ENCODE measurements at places on chromosomes 7 and 10.
A peak's percentile ranks its signal among the peaks of the same experiment; 100 is the strongest.

GRCh38 chr10:116910910-116911309, 61.6 kb downstream of the ENO4 start:
- DNase-seq, result no peak

DNA sequence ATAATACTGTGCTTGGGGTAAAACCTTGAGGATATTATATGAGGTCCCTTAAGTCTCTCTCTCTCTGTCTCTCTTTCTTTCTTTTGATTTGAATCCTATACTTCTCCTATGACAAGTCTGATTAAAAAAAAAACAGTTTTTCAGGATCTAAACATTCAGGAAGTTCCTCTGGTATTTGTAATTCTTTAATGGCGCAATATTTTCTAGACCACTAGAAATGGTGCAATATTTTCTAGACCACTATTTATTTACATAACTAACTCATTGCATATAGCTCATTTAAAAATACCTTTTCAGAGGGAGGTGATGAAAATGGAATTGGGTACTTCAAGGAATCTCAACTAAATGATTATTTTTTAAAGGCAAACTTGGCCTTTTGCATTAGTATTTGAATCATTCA, 1235.3 kb downstream of the GATA3 start:
- DNase-seq, result no peak

- DNase-seq, result no peak
Observed at GRCh38 chr10:46291817-46292572, 5.2 kb downstream of the ANTXRL start.

DNA sequence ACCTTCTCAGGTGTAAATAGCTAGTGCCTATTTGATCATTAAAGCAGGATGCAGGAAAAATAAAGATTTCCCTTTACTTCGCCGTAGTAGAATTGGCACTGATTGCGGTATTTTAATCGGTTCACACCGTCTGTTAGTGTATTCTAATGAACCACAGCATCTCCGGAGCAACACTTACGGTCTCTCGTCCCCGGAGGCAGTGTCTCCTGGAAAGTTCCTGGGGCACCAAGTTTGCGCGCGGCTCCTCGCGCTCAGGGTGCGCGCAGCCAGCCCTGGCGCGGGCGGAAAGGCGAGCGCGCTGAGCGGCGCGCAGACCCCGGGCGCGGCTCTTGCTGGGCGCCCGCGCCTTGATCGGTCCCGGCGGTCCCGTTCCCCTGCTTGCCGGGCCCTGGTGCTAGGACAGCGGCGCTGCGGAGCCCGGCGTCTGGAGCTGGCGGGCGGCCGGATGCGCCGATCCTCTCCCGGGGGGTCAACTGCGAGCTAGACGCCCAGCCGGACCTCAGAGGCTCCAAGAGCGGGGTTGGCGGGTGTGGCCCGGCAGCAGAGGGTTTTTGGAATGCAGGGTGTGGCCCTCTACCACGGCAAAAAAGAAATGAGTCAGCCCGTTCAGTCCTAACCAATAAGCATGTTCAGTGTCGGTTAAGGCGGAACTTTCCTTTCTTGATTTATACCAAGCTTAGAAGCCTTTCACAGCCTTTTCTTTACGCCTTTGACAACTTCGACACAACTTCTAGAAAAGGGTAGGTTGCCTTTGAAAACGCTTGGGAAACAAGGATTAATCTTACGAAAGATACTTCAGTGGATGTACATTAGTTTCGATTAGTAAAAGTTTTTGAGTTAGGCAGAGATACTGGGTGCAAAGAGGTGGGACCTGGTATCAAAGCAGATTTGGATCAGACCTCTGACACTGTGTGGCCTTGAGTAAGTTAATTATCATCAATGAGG, 166.8 kb upstream of the ASAH2 start:
- DNase-seq, result no peak

- DNase-seq, result peak; percentile 84
Observed at GRCh38 chr10:79209831-79210230, 137.4 kb upstream of the PPIF start.

- DNase-seq, result peak; percentile 30
Observed at GRCh38 chr7:29359482-29360093, 165.0 kb downstream of the CHN2 start.

- no peak for DNase-seq
Observed at GRCh38 chr7:132469264-132469663, 107.0 kb downstream of the PLXNA4 start.

GRCh38 chr10:95728526-95728925, 27.4 kb upstream of the ENTPD1 start:
- no peak for DNase-seq

DNA sequence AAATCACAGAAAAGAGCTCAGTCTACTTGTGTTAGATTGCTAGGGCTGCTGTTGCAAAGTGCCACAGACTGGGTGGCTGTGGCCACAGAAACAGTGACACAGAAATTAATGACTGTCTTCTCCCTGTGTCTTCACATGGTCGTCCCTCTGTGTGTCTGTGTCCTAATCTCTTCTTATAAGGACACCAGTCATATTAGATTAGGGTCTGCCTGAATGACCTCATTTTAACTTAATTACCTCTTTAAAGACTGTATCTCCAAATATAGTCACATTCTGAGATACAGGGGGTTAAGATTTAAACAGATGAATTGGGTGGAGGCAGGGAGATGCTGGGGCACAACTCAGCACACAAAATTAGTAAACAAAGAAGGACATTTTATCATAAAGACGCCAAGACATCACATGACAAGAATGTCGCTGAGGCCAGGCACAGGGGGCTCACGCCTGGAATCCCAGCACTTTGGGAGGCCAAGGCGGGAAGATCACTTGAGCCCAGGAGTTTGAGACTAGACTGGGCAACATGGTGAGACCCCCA, 23.3 kb upstream of the PARD3 start:
- no peak for DNase-seq

DNA sequence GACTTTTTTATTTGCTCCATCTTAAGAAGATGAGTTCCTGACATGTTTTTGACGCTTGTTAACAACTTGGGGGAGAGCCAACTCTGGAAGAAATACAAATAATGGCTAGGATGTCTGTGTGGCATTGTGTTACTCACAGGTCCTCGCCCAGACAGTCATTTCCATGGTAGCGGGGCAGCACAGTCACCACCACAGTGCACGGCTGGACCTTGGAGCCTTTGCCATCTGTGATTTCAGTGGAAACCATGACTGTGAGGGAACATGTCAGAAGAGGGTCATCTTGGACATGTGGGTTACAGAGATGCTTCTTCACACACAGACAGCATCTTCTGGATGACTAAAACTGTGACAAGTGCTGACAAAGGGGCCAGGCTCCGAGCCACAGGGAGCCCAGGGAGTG, 74.5 kb downstream of the PKD1L1 start:
- DNase-seq, result no peak

GRCh38 chr10:101774589-101775272, 1.2 kb downstream of the FGF8 start:
- DNase-seq, result no peak

GRCh38 chr10:4770801-4771553, 55.0 kb upstream of the AKR1E2 start:
- no peak for DNase-seq

DNA sequence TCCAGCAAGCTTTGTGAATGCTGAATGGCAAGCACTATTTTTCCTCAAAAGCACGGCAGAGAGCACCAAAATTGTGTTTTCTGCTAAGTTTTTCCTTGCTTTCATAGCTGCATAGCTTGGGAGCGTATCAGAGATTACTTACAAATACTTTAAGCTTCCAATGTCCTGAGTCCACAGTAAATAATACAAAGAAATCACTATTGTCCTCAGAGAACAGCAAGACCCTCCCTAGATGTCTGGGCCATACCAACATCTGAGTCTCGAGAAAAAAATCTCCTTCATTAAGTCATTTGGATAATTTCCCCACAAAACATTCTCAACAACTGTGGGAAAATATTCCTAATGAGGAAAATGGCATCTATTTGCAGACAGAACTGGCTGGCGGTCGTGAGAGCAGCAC, 41.7 kb downstream of the SGMS1 start:
- DNase-seq, result no peak

DNA sequence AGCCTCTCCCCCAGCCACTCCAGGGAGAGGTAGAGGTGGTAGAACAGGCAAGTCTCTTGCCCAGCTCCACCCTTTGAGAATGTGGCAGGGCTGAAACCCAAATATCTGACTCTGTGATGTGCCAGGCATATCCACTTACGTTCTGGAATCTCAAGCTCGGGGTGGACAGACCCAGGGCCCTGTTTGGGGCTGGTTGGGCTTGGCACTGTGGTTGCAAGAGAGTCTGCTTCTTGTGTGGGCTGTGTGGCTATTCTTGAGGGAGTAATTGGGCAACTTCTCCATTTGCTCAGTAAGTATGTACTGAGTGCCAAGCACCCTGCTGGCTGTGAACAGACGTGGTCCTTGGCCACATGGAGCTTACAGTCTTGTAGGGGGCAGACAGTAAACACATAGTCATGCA, 4.7 kb downstream of the UBTD1 start:
- no peak for DNase-seq

DNA sequence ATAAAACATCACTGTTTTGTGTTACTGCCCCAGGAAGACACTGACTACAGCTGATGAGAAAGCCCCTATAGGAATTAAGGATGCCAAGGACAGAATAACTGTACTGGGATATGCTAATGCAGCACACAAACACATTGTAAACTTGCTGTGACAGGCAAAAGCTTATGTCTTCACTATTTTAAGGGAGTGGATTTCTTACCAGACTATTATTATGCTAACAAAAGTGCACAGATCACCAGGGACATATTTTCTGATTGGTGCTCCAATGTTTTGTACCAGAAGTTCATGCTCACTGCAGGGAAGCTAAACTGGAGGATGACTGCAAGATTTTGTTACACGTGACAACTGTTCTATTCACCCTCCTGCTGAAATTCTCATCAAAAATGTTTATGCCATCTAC, 48.1 kb upstream of the PTPN12 start:
- DNase-seq, result no peak

DNA sequence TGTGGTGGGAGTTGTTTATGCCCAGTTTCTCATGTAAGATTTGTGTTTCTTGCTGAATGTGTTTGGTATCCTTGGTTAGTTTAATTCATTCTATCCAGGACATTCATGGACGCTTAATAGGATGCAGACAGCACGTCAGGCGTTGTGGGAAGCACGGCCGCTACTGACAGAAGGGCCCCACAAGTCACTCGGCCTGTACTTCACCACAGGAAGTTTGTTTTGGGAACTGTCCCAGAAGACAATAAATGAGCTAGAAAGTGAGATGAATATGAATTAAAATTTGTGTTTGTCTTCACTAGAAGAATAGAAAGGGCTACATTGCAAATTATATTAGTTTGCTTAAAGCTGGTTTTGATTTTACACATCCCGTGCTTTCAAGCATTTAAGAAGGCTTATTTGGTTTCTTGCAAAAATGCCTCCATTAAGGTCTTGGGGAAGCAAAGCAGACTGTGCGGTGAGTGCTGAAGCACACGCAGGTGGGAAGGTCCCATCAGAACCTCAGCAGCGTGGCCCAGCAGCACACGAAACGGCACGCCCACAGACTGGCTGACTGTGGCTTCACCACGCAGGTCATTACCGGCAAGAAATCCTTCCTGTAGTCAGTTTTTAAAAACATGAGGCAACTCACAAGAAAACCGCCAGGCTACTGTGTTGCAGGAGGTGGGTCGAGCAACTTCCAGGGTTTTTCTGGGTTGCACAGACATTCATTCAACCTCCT, 74.1 kb downstream of the VIPR2 start:
- no peak for DNase-seq

DNA sequence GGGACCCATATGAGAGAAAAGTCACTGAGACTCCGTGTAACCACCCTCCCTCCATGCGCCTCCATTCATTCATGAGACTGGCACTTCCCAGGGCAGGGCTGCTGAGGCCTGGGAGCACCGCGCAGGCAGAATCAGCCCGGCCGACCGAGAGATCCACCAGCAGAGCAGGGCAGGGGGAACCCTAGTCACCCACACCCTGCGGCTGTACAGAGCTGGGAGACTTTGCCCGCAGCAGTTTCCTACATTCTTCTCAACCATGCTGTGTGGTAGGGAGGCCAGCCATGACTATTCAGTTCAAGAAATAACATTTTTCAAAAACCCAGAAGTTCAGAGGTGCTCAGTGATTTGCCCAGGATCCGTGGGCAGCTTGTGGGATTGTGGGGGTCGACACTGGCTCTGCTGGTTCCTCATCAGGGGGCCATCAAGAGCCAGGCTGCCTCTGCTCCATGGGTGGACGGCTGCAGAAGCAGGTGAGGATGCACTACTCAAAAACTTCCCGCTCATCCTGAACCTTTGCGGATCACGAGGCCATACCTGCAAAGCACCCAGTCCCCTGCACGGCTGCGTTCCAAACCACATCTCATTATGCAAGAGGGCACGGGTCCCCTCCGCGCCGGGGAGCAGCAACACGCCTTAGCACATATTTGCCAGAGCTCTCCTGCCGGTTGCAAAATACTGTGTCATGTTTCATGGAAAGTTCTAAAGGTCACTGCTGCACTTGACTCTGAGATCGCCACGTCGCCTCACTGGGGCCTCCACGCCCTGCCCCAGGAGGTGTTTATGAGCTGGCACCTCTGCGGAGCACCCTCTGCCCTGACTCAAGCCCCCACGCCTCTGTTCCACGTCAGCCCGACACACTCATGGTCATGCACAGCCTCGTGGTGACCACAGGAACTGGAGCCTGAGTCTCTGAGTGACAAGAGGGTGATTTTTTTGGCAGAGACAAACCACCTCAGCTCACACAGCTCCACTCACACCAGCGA, 132.0 kb downstream of the PRKAG2 start:
- DNase-seq, result no peak

- DNase-seq, result peak; percentile 69
Observed at GRCh38 chr10:49572594-49573114, 33.7 kb upstream of the ERCC6 start.

- no peak for DNase-seq
Observed at GRCh38 chr10:100899171-100899570, 13.6 kb upstream of the SLF2 start.

DNA sequence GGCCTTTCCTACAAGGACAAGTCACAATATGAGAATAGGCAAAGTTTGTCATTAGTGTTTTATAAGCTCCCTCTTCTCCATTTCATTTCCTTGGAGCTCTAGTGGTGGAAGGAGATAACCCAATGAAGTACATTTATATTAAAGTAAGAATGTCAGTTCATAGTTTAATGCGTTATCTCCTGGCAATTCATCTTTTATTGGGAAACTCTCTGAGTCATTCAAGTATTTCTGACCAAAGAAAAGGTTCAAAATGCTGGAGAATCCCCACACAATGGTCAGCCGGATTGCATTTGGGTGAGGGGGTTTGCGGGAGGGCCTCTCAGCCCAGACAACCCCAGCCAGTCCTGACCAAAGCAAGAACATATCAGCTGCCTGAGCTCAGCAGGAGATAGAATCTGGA, 321.5 kb upstream of the NRP1 start:
- no peak for DNase-seq

- no peak for DNase-seq
Observed at GRCh38 chr7:128906766-128907559, 3.5 kb downstream of the KCP start.

DNA sequence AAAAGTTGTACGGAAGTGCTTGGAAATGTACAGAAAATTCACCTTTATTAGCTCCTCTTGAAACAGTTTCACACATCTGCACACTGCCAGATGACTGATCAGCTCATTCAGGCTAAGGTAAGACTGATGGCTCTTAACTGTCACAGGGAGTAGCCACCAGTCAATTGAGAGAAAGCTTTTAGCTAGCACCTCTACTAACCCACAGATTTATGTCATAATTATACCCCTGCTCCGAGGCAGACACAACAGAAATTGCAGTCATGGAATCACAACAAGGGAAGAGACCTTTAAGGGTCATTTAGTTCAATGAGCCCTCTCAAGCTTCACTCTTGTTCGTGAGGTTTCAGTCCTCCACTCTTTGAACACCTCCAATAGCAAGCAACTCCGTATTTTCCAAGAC, 235.4 kb downstream of the TRIL start:
- no peak for DNase-seq

GRCh38 chr7:134777470-134777869, 2.0 kb upstream of the CALD1 start:
- DNase-seq, result no peak

Data from NCI-H524 (cell line).